Activated naive CD8-positive, alpha-beta T cell treated with anti-CD3 and anti-CD28 coated beads for 36 hours (primary cell): ENCODE measurements at places on chromosomes 6 and 20. TPM values are rescaled to one million over a fixed set of nuclear protein-coding genes. Genes with fewer than 3 reads are reported as not detected.

METTL24 gene
- 0.27 TPM for total RNA-seq

MCM8 gene
- 35.2 TPM for total RNA-seq

IRF4 gene
- 438 TPM for total RNA-seq

ANKEF1 gene
- total RNA-seq, result 3.5 TPM

TFAP2D gene
- total RNA-seq, result not detected

GRCh38 chr20:16438100-16438499 is 135.1 kb downstream of the KIF16B start:
- no peak overlapping the region for H3K27ac ChIP-seq
- H3K36me3 ChIP-seq, result peaks cover 17% of the 10 kb centered on the region
- H3K4me3 ChIP-seq, result no peak overlapping the region
- DNase-seq, result no peak

GRCh38 chr6:4813055-4813454 is 36.9 kb downstream of the CDYL start:
- H3K4me3 ChIP-seq, result no peak overlapping the region
- H3K27ac ChIP-seq, result no peak overlapping the region
- DNase-seq, result no peak
- peaks cover 60% of the 10 kb centered on the region for H3K4me1 ChIP-seq

GRCh38 chr6:119148098-119148824 is 69.8 kb upstream of the FAM184A start:
- DNase-seq, result no peak
- no peak overlapping the region for H3K4me3 ChIP-seq
- peak overlapping the region; percentile 85 for H3K27ac ChIP-seq
- peaks cover 3% of the 10 kb centered on the region for H3K27me3 ChIP-seq

- H3K4me1 ChIP-seq, result no peaks in the 10 kb centered on the region
- H3K27ac ChIP-seq, result no peak overlapping the region
- H3K4me3 ChIP-seq, result no peak overlapping the region
- no peak for DNase-seq
- H3K36me3 ChIP-seq, result no peaks in the 10 kb centered on the region
These were observed 45.0 kb upstream of the SMOC2 start for GRCh38 chr6:168395983-168396382.

DNA sequence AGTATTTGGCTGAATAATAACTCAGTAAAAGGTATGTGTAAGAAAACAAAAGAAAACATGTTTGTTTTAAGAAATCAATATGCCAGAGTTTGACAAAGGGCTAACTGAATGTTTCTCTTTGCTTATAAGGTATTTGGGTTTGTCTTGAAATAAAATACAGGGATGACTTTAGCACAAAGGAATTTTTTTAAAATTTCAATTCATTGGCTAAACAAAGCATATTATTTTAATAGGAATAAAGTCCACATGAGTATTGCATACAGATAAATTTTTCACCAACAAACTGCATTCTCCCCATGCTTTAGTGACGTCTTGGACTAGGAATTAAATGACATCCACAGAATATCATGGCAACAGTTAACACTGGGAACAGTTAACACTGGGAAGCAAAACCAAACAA is 480.0 kb upstream of the JAG1 start:
- no peaks in the 10 kb centered on the region for H3K4me1 ChIP-seq
- H3K36me3 ChIP-seq, result no peaks in the 10 kb centered on the region
- H3K27ac ChIP-seq, result no peak overlapping the region
- no peak for DNase-seq
- no peaks in the 10 kb centered on the region for H3K27me3 ChIP-seq

DNA sequence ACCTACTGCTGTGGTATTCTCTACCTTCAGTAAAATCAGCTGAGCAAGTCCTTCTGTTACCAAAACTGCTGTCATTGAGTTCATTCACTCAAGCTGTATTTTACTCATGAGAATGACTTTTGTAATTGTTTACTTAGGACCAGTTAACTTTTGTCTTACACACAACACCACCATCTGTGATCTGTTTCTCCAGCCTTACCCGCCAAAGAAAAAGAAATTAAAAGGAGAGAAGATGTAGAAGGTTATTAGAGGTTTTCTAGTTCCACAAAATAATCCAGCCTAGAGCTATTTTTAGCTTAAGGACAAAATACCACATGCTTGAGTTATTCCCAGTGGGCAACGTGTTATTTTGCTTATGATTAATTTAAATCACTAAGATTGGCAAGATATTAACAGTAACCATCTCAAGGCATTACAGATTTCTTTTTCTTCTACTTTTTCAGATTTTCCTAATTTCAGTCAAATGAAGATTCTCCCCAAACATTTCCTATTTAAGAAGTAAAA is 38.2 kb downstream of the FAM8A1 start:
- peaks cover 68% of the 10 kb centered on the region for H3K36me3 ChIP-seq
- DNase-seq, result no peak
- peak overlapping the region; percentile 7 for H3K27ac ChIP-seq
- H3K27me3 ChIP-seq, result no peaks in the 10 kb centered on the region

DNA sequence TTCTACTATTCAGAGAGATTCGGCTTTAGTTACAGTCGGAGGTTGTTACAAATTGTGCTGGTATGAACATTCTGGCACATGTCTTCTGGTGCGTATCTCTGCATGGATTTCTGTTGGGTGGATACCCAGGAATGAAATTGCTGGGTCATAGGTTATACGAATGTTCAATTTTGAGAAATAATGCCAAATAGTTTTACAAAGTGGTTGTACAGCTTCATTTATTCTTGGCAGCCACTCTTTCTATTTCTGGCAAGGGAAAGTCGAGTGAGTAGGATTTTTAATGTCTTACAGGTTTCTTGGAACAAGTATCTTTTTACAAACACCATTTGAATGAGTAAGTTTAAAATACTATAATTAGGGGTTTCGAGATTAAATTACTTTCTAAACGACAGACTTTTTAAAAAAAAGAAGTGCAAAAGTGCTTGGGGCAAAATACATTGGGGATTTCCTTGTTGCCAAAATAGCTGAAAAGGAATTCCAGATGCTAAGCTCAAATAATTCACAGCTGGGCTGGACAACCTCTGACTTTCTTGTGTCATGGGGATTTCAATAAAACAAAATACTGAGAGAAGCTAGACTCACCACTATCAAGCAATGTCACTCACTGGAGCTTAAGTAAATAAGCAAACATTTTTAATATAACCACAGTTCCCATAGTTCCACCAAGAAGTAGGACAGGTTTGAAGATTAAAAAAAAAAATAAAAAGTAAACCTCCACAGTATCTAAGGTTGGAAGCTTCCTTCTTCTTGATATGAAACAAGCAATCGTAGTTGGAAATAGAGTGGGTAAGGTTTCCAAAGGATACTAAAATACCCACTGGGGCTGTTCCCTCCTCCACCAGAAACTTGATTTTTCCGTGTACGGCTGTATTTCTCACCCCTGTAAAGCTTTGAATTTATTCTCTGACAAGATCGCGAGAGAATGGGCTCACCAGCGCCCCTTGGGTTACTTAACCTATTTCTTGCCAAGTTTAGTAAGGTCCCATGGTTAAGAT is 21.6 kb upstream of the GFOD1 start:
- no peak overlapping the region for H3K27ac ChIP-seq
- no peaks in the 10 kb centered on the region for H3K36me3 ChIP-seq
- DNase-seq, result no peak
- no peak overlapping the region for H3K4me3 ChIP-seq
- no peaks in the 10 kb centered on the region for H3K4me1 ChIP-seq

GRCh38 chr6:2976571-2977085 is 5.3 kb upstream of the SERPINB6 start:
- no peak for DNase-seq
- H3K4me1 ChIP-seq, result peaks cover 16% of the 10 kb centered on the region
- H3K27ac ChIP-seq, result no peak overlapping the region
- no peaks in the 10 kb centered on the region for H3K27me3 ChIP-seq
- H3K36me3 ChIP-seq, result no peaks in the 10 kb centered on the region

DNA sequence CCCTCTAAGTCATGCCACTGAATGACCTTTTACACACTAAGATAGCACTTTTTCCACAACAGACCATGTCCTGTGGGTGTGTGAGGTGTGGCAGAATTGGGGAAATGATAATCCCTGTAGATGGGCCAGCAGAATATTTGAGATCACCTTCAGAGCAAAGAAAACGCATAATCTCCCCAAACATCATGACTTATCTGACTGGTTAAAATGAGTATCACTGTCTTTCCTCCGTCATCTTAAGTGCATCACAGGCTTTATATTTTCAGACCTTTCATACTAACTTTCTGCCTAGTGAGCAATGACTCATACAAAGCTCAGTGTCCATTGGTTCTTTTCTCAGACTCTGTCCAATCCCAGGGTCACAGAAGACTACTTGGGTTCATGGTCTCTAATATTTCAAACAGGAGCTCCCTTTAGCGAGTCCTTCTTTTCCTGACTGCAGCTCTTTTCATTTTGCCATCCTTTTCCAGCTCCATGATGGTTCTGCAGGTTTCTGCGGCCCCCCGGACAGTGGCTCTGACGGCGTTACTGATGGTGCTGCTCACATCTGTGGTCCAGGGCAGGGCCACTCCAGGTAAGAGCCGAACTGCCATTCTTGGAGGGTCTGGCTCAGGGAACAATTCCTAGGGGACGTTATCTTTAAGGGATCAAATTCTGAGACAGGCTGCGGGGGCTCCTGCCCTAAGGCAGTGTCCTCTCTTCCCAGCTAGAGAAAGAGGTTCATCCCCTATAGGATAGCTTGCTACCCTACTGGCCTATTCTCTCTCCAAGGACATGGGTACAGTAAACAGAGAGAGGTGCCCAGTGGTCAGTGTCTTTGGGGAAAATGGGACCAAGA is at the start of gene HLA-DPB1:
HLA-DPB1 (plus strand) TSS at position 423 of the 838 bp plus-strand sequence; CDS start at position 475, 52 bp downstream.
- peaks cover 40% of the 10 kb centered on the region for H3K4me1 ChIP-seq
- peak; percentile 8 for DNase-seq
- H3K27me3 ChIP-seq, result peaks cover 4% of the 10 kb centered on the region
- H3K4me3 ChIP-seq, result peak within 1 kb of the TSS; percentile 77
- H3K36me3 ChIP-seq, result no peaks in the 10 kb centered on the region
